Stimulated activated CD8-positive, alpha-beta memory T cell treated with anti-CD3 and anti-CD28 coated beads, Interleukin-15, amount 100 ng/mL, for 24 hours (primary cell): ENCODE measurements at places on chromosomes 7 and 10.

GRCh38 chr7:74498996-74499834 is 45.5 kb downstream of the GTF2IRD1 start:
- DNase-seq, result no peak

DNA sequence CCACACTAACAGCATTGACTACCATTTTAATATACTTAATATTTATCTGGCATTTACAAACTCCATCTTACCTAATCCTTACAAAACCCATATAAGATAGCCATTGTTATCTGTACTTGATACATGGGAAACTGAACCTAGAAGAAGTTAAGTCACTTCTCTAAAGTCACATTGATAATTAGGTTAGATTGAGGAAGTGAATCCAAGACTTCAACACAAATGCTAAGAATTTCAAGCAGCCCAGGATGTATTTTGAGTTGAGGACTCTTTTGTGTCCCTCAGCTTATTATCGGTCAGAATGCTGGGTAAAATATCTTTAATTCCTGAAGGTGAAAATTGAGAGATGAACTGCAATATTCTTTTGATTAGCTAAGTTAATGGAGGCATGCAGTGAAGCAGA is 465.5 kb downstream of the PHTF2 start:
- DNase-seq, result no peak

- DNase-seq, result no peak
These were observed 68.9 kb downstream of the C10orf143 start for GRCh38 chr10:130041451-130042371.

DNA sequence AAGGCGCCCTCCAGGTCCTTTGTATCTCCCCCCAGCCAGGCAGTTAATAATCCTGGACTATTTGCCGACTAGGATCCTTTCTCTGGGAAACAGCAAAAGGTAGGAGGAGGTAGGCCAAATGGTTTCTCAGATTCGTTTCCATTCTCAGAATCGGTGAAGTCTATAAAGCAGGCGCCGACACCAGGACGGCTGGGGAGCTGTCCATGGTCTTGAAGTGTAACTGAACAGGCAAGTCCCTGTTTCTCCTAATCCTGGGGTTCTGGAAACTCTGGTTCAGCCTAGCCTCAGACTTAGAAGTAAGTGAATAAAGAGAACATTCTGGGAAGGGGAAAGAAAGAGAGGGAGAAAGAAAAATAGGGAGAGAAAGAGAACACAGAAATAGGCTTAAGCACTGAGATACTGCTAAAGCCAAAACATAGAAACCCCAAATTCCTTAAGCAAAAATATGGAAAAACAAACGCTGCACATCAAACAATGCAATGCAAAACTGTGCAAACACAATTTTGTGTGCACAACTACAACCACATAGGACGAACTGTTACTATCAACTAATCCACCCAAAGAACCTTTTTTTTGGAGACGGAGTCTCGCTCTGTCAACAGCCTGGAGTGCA is 11.1 kb upstream of the INA start:
- DNase-seq, result no peak

GRCh38 chr10:15461353-15462108 is 90.4 kb upstream of the FAM171A1 start:
- DNase-seq, result no peak

GRCh38 chr7:98679741-98680140 is 62.7 kb downstream of the NPTX2 start:
- DNase-seq, result no peak

GRCh38 chr7:133054162-133054840 is 27.6 kb downstream of the CHCHD3 start:
- no peak for DNase-seq

DNA sequence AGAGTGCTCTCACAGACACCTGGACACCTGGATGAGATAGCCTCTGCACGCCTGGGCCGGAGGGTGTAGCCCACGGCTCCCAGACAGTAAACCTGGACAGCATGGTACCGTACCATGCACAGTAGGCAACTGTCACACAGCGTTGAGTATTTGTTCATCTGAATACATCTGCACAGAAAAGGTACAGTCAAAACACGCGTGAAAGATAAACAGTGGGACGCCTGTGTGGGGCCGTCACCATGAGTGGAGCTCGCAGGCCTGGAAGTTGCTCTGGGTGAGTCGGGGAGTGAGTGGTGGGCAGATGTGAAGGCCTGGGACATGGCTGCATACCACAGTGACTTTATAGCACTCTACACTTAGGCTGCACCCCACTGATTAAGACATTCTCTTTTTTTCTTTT is 280.0 kb upstream of the SHH start:
- no peak for DNase-seq

GRCh38 chr7:116726149-116726548 is 54.2 kb downstream of the MET start:
- no peak for DNase-seq

DNA sequence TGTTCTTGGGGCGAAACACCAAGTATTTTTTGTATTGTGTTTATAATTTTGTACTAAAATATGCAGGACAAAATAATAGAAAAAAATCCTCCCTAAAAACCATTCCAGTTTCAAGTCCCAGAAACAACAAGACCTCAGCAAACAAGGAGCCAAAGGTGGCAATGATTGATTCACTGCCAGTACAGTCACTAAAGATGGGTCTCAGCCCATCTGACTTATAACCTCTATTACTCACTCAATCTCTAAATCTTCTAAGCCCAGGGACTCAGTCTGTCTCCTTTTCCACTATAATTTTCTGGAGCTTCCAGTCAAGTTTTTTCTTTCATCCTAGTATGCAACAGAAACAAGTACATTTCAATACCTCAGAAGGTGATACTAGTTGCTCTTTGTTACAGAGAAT is 33.3 kb downstream of the SNX13 start:
- DNase-seq, result no peak

- no peak for DNase-seq
These were observed 193.1 kb downstream of the WDR37 start for GRCh38 chr10:1249142-1249920.

DNA sequence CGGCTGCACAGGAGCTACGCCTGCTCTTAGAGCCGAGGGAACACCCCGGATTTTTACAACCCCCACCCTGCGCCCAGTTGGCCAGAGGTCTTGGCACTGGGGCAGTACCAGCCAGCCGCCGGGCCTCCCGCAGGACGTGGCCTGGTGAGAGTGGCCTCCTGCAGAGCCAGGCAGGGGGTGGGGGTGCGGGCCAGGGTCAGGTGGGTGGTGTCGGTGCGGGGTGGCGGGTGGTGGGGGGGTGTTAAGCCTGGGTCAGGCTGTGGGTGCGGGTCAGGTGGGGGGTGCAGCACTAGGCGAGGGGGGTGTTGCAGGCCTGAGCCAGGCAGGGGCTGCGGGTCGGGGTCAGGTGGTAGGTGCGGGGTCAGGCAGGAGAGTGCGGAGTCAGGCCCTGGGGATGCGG is 647 bp downstream of the ECHS1 start:
- DNase-seq, result no peak

GRCh38 chr7:151616443-151617213 is 96.9 kb upstream of the RHEB start:
- no peak for DNase-seq

- DNase-seq, result no peak
These were observed 12.4 kb upstream of the OPTN start for GRCh38 chr10:13087601-13087985.

DNA sequence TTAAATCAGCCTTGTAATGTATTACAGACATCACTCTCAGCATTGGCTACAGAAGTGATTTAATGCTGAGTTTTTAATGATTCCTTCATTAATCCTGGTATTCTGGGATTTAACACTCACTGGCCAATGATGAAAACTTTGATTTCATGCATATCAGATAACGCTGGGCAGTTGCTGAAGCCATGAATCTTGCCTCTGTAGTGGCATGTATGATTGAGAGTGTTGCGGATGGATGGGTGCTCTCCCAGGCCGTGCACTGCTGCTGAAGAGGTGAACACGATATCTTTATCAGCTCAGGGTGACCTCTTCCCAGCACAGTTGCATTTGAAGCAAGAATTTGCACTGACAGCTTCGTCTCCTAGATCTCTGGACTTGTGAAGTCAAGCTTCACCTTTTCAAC is 168.7 kb downstream of the LRRC4 start:
- DNase-seq, result no peak

GRCh38 chr7:70347463-70348254 is 749.4 kb downstream of the AUTS2 start:
- no peak for DNase-seq

DNA sequence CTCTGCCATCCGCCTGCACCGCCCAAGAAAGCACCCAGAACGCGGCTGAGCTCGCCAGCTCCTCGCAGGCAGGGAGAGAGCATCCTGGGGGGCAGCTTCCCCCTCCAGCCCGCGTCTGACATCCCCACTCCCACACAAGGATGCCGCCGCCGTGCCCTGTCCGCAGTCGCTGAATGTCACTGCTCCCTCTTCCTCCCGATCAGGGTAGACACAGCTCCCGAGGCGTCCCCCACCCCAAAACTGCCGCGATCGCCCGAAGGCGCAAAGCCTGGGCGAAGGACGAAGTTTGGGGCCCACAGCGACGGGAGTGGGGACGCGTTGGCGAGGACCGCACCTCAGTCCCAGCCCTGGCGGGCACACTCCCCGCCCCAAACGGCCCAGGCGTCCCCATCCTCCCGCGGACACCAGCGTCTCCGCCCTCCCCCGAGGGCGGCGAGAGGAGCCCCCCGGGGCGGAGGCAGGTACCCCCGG is 1.5 kb upstream of the KAT6B start:
- DNase-seq, result no peak

- no peak for DNase-seq
These were observed 66.9 kb upstream of the FHIP2A start for GRCh38 chr10:114754445-114755320.

- DNase-seq, result no peak
These were observed 10.5 kb downstream of the ST8SIA6 start for GRCh38 chr10:17443707-17444387.

DNA sequence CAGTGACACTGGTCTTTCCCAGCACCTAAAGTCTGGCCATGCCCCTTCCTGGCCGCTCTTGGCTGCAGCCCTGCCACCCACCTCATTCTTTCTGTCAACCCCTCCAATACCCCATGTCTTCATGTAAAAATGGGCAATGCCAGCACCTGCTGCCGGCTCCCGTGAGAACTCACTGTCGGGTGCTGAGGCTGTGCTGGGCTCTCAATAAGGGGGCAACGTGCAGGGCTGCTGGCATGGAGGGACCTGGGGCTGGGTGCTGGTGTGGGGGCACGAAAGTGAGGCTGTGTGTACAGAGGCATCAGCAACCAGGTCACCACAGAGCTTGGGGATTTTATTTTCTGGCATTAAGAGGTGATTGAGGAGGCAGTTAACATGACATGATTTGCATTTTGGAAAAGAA is 65.3 kb downstream of the ALOX5 start:
- no peak for DNase-seq

GRCh38 chr7:132574223-132574622 is 2.0 kb downstream of the PLXNA4 start:
- DNase-seq, result no peak

GRCh38 chr7:146960773-146961391 is 844.3 kb downstream of the CNTNAP2 start:
- DNase-seq, result no peak

- DNase-seq, result no peak
These were observed 97.2 kb downstream of the SLC25A13 start for GRCh38 chr7:96224685-96225084.

DNA sequence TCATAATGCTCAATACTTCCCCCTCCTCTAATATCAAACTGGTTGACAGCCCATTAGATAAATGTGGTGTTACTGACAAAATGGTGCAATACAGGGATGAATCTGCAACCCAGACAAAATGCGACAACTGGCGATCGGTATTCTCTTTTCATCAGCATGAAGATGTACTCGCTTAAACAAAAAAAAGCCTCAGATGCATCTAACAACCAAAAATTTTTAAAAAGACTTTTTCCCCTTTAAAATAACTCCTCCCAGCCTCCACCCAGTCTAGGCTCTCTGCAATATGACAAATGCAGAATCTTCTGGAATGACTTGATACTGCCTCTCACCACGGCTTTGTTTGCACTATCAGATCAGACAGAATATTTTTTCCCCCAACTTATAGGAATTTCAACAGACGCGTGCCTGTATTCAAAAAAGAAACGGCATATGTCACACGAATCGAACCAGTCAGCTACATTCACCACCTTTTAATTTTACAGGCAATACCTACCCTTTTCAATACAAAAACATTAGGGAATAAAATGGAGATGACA is 1.2 kb downstream of the YWHAG start:
- DNase-seq, result no peak

- no peak for DNase-seq
These were observed 78.2 kb downstream of the MAPK8 start for GRCh38 chr10:48384699-48384982.

DNA sequence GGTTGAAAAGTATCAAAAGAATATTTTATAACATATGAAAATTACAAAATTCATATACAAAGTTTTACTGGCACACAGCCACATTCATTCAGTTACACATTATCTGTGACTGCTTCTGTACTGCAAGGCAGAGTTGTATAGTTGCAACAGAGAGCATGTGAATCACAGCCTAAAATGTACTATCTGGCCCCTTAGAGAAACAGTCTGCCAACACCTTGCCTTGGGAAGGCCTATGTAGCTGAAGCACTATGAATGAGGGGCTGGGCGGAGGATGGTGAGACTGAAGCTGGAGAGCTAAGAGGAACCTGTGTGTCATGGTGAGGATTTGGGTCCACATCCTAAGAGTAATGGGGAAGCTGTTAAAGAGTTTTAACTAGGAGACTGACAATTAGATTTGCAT is 35.7 kb downstream of the PDZD8 start:
- no peak for DNase-seq

GRCh38 chr10:104301907-104302690 is 33.1 kb downstream of the GSTO2 start:
- no peak for DNase-seq

GRCh38 chr7:16063716-16064675 is 357.3 kb downstream of the CRPPA start:
- no peak for DNase-seq

DNA sequence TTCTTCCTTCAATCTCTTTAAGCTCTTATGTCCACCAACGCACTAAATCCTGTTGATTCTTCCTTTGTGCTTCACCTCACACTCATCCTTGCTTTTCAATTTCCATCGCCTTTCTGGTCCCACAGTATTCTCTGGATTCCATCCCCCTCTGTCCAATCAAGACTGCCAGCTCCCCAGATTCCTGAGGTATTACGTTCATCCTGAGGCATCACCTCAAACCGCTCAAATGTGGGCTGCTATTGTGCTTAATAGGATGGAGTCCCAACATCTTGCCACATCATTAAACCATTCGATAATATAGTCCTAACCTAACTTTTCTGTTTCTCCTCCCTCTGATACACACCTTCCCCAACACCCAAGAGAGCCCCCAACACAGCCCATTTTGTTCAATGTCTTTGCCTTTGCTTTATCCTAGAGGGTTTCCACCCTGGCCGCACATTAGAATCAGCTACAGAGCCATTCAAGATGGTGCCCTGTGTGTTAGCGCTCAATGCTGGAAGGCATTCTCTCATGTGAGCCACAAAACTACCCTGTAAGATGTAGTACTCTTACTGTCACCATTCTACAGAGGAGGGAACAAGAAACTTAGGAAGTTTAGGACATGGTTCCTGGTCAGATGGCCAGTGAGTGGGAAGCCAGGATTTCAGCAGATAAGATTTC is 79.5 kb upstream of the LEP start:
- no peak for DNase-seq

DNA sequence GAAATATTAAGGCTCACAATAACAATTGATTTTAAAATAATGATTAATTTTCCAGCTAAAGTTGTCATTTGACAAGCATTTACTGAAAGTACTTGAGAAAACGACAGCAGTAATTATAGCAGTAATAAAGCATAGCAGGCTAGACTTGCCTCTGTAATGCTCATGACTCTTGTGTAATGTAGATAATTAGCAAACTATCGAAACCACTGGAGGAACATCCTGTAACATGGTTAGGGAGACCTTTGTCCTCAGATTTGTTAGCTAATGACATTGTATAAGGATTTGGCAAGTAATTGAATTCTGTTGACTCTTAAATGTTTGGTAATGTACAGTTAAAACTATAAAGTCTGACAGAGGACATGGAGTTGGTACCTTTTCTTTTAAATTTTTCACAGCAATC is 24.8 kb downstream of the ARL4A start:
- DNase-seq, result no peak
